T-cell (primary cell): ENCODE measurements at places on chromosomes 1 and 21.

DNA sequence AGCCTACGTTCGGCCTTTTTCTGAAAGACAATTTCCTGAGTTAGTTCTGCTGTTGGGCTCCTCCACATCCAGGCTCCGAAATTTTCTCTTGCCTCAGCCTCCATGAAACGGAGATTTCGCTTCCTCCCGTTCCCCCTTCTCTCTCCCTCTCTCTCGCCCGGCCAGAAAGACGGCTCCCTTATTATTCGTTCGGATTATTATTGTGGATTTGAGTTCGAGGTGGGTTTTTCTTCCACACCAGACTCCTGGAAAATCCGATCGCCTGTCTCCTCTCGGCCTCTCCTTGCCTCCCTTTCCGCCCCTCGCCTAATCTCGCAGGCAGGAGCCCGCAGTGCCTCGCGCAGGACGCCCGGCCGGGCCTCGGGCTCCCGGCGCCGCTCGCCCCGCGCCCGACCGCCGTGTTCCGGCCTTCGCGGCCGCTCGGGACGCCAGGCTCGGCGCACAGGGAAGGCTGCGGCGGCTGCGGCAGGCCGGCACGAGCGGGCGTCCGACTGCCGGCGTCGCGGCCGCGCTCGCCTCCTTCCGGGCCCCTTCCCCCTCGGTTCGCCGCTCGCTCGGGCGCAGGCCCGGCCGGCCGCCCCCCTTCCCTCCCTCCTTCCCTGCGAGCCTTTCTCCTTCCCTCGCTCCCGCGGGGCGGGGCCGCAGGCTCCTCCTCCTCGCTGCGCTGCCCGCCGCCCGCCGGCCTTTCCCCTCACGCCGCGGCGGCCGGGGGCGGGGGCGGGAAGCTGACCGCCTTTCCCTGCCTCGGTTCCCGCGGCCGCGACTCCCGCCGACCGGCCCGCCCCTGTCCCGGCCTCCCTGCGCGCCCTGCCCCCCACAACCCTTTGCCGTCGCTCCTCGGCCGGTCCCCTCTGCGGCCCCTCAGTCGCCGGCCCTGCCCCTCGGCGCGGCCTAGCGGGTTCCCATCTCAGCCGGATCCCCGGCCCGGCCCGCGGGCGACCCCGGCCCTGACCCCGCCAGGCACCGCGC is at the start of gene ARHGEF11:
Gene ARHGEF11, minus strand, starts transcription at position 493 of the 969 bp plus-strand sequence. CDS start 1,412 bp downstream, outside the sequence.
- no peak for DNase-seq

DNA sequence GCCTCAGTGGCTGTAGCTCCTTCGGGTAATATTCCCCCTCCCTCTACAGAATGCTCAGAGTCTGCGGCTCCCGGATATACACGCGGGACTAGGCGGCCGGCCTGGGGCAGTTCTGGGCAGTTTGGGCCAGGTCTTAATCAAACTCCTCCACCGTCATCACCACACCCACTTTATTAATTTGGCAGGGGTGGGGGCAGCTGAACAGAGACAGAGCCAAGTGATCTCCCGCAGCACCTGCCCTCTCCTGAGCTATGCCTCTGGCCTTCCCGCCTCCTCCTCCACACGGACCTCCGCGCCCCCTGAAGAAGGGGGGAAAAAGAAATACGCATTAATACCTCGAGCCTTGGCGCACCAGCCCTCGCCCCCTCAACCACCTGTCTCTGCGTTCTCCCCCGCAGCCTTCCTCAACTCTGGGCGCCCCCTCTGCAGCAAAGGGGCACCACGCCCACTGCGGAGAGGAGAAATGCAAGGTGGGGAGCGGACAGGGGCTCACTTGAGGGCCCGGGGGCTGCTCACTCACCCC is 42.6 kb downstream of the CD34 start:
- DNase-seq: peak; percentile 31

GRCh38 chr1:76343356-76343755 is 268.8 kb downstream of the ST6GALNAC3 start:
- no peak for DNase-seq

GRCh38 chr1:212512816-212513559 is 80.3 kb downstream of the NENF start:
- no peak for DNase-seq

GRCh38 chr21:21439761-21440160 is 441.6 kb downstream of the NCAM2 start:
- DNase-seq: no peak

DNA sequence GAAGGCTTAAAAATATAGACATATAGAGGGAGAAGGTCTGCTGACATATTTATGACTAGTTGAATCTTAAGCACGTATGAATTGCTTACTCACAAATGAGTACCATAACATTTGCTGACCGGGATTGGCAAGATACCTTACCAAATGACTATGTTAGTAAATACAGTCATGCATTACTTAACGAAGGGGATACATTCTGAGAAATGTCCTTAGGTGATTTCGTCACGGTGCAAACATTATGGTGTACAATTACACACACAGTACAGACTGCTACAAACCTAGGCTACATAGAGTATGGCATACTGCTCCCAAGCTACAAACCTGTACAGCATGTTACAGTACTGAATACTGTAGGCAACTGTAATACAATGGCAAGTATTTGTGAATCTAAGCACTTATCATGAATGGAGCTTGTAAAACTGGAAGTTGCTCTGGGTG is 19.4 kb upstream of the UBE2U start:
- DNase-seq: no peak

DNA sequence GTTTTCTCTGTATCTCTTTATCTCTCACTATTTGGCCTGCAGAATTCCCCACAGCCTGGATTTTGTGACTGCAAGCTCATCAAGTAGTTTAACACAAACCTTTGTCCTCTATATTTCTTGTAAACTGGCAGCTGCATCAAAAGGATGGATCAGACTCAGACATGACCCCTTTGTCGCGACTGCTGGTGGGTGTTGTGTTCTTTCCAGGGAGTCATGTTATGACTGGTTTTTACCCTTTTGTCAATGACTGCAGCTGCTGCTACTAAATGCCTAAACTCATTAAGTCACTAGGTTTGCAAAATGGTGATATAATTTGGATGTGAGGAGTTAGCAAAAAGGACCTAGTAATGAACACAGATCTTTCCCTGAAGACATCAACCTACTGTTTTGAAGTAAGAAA is 10.2 kb upstream of the TOMM20 start:
- DNase-seq: no peak

DNA sequence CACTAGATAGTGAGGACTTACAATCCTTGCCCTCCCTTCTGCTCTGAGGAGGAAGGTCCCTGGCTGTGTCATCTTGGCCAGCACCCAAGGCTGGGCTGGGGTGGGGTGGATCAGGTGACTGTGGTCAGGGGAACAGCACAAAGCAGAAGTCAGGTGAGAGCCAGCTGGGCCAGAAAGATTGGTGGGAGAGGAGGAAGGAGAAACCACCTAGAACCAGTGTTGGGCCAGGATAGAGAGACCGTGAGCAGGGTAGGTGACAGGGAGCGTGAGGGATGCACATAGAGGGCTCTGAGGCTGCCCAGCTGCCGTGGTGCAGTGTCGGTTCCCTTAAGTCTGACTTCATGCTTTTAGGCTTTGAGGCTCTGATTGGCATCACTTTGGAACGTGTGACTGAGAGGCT is 22.7 kb downstream of the NCF2 start:
- peak; percentile 35 for DNase-seq

- peak; percentile 49 for DNase-seq
Measured at GRCh38 chr1:19010995-19011844, 54.7 kb upstream of the IFFO2 start.
